ENCODE measurements at places on chromosomes 11 and 22.

GRCh38 chr11:17734986-17735817 is 621 bp downstream of the KCNC1 start:
- H3K36me3 ChIP-seq = no peaks in the 10 kb centered on the region
- H3K27me3 ChIP-seq = no peaks in the 10 kb centered on the region
- H3K4me3 ChIP-seq = no peak overlapping the region
- peaks cover 6% of the 10 kb centered on the region for H3K4me1 ChIP-seq
- peak; percentile 60 for DNase-seq

DNA sequence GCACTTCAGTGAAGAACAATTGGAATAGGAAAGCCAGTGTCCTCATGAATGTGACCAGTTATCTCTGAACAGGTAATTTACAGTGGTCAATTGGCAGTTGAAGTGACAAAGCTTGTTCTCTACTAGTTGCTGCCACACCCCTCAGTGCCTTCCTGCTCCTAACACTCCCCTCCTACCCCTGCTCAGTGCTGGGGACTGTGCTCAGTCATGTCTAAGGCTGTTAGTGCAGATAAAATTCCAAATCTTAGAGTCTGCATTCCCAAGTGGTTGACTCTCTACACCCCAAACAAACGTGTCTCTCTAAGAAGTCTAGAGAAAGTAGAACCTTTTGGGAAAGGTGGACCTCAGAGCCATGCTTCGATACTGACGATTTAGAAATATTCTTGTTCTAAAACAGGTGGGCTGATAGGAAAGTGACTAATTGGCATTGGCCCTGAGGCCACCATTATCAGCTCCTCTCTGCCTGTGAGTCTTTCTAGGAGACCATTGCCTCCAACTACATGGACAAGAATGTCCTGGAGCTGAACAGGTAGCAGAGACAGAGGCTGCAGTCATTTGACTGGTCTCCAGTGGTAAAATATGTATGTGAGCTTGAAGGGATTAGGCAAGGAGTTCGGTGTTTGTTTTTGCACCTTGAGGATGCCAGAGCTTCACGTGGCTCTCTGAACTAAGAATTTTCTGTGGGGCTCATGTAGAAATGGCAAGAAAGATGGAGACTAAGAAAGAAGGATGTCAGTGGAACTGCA is 22.1 kb upstream of the NNMT start:
- no peaks in the 10 kb centered on the region for H3K4me1 ChIP-seq
- DNase-seq = peak; percentile 25
- no peaks in the 10 kb centered on the region for H3K27me3 ChIP-seq

DNA sequence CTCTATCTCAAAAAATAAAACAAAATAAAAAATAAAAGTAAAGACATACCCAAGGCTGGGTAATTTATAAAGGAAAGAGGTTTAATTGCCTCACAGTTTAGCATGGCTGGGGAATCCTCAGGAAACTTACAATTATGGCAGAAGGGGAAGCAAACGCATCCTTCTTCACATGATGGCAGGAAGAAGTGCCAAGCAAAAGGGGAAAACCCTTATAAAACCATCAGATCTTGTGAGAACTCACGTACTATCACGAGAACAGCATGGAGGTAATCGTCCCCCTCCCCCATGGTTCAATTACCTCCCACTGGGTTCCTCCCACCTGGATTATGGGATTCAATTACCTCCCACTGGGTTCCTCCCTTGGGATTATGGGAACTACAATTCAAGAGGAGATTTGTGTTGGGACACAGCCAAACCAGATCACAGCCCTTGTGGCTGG is 8.3 kb upstream of the SSTR3 start:
- H3K27ac ChIP-seq = peak overlapping the region; percentile 74
- H3K36me3 ChIP-seq = no peaks in the 10 kb centered on the region
- no peaks in the 10 kb centered on the region for H3K4me1 ChIP-seq
- no peaks in the 10 kb centered on the region for H3K27me3 ChIP-seq
- no peak overlapping the region for H3K4me3 ChIP-seq

GRCh38 chr22:40432625-40433024 is 62.2 kb downstream of the SGSM3 start:
- no peaks in the 10 kb centered on the region for H3K27me3 ChIP-seq
- H3K36me3 ChIP-seq = no peaks in the 10 kb centered on the region
- H3K4me1 ChIP-seq = peaks cover 9% of the 10 kb centered on the region
- no peak for DNase-seq
- no peak overlapping the region for H3K4me3 ChIP-seq

- H3K36me3 ChIP-seq = no peaks in the 10 kb centered on the region
- no peak overlapping the region for H3K4me3 ChIP-seq
- no peak for DNase-seq
- H3K27me3 ChIP-seq = no peaks in the 10 kb centered on the region
- H3K4me1 ChIP-seq = no peaks in the 10 kb centered on the region
- no peak overlapping the region for H3K27ac ChIP-seq
Measured at GRCh38 chr22:35947794-35948425, 80.7 kb downstream of the RBFOX2 start.

- no peaks in the 10 kb centered on the region for H3K36me3 ChIP-seq
- H3K27me3 ChIP-seq = no peaks in the 10 kb centered on the region
- DNase-seq = no peak
- no peak overlapping the region for H3K4me3 ChIP-seq
- H3K27ac ChIP-seq = peak overlapping the region; percentile 71
Measured at GRCh38 chr11:16956538-16957153, 57.6 kb downstream of the PLEKHA7 start.

DNA sequence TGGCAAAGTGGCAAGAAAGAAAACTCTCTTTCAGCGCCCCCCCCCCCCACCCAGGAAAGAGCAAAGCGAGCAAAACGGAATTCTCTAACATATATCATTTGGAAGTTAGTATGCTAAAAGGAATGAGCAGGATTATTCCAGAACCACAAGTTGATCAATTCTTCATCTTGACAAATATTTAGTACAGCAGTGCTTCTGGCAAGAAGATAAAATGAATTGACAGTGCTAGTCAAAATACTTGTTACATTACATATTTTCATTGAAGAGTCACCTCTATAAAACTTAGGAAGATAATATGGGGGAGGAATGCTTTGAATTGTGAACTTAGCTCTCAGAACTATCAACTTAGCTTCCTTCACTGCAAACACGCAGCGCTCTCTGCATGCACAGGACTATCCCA is 377.4 kb downstream of the DYNC2H1 start:
- H3K27ac ChIP-seq = no peak overlapping the region
- no peaks in the 10 kb centered on the region for H3K4me1 ChIP-seq
- no peak for DNase-seq
- no peaks in the 10 kb centered on the region for H3K36me3 ChIP-seq
- no peaks in the 10 kb centered on the region for H3K27me3 ChIP-seq

GRCh38 chr11:115659061-115659963 is 155.1 kb upstream of the CADM1 start:
- no peak overlapping the region for H3K27ac ChIP-seq
- H3K27me3 ChIP-seq = peaks cover 4% of the 10 kb centered on the region
- H3K4me1 ChIP-seq = no peaks in the 10 kb centered on the region

DNA sequence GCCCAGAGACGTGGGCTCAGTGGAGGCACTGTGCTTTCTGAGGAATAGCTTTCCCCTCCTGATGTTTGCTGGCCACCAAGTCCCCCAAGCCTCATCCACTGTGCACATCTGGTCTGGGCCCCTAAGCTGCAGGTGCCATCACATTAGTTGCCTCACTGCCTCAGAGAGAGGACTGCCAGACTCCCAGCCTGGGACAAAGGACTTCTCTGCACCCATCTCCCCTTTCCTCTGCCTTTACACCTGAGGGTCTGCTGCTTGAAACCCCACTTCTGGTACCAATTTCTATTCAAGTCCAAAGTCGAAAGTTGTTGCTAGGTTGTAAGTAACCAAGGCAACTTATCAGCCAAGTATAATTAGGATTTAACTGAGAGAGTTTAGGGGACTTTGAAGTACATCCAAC is 3.7 kb upstream of the LZTR1 start:
- no peak overlapping the region for H3K27ac ChIP-seq
- H3K27me3 ChIP-seq = no peaks in the 10 kb centered on the region
- no peak for DNase-seq
- H3K4me1 ChIP-seq = peaks cover 17% of the 10 kb centered on the region
- H3K36me3 ChIP-seq = no peaks in the 10 kb centered on the region

GRCh38 chr11:19628018-19628417 is 84.6 kb upstream of the NAV2 start:
- H3K27me3 ChIP-seq = no peaks in the 10 kb centered on the region
- DNase-seq = no peak
- no peak overlapping the region for H3K4me3 ChIP-seq
- H3K36me3 ChIP-seq = no peaks in the 10 kb centered on the region

- no peak overlapping the region for H3K4me3 ChIP-seq
- H3K27ac ChIP-seq = no peak overlapping the region
- H3K4me1 ChIP-seq = peaks cover 10% of the 10 kb centered on the region
- no peak for DNase-seq
Measured at GRCh38 chr22:46041642-46042041, 64.7 kb upstream of the WNT7B start.

DNA sequence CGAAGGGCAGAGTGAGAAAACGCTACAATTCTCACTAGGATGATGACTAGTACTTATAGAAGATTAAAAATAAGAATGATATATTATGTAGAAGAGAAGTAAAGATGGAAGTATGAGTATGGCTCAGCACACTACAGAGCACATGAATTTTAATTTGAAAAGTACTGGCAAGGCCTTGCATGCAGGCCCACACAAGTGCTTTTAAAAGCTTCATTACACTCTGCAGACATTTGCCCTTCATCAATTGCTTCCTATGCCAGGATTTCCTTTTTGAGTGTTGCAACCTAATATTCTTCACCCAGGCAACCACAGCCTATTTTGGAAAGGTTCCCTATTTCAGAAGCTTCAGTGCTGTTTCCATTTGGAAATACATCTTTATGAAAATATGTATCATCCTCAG is 81.1 kb downstream of the LARGE2 start:
- H3K27ac ChIP-seq = no peak overlapping the region
- H3K4me3 ChIP-seq = no peak overlapping the region
- H3K27me3 ChIP-seq = no peaks in the 10 kb centered on the region
- DNase-seq = no peak

- no peaks in the 10 kb centered on the region for H3K36me3 ChIP-seq
- no peaks in the 10 kb centered on the region for H3K4me1 ChIP-seq
- H3K27ac ChIP-seq = no peak overlapping the region
- no peaks in the 10 kb centered on the region for H3K27me3 ChIP-seq
- H3K4me3 ChIP-seq = no peak overlapping the region
Measured at GRCh38 chr11:15923183-15923582, 433.2 kb downstream of the SOX6 start.

- no peak overlapping the region for H3K4me3 ChIP-seq
- no peaks in the 10 kb centered on the region for H3K4me1 ChIP-seq
- H3K27ac ChIP-seq = no peak overlapping the region
- H3K36me3 ChIP-seq = no peaks in the 10 kb centered on the region
Measured at GRCh38 chr22:39416319-39416718, 16.7 kb downstream of the TAB1 start.

DNA sequence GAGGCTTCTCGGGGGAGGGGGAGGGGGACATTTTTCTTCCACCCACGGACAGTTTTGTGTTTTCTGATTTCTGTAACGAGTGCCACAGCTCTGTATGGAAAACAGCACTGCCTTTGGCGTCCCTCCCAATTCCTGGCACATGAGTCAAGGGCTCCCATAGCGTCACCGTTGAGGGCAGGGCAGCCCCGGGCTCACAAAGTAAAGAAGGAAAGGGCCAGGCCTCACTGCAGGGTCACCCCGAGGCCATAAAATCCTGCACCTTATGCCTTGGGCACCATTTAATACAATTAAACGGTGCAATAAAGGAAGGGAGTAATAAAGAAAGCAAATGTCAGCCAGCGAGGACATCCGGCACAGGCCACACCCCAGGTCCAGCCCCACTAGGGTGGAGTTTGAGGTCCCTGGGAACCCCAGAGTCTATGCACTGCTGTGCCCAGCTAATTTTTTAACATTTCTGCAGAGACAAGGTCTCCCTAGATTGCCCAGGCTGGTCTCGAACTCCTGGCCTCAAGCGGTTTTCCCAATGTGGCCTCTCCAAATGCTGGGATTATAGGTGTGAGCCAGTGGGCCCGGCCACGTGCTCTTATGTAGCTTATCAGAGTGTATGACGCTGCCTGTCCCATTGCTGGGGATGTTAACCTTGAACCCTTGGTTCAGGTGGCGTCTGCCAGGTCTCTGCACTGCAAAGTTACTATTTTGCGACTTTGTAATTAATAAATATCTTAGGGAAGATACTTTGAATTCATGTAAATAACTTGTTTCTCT is 13.6 kb upstream of the MUC2 start:
- DNase-seq = peak; percentile 89
- H3K4me1 ChIP-seq = peaks cover 3% of the 10 kb centered on the region
- H3K27ac ChIP-seq = no peak overlapping the region
- no peaks in the 10 kb centered on the region for H3K36me3 ChIP-seq
- no peak overlapping the region for H3K4me3 ChIP-seq
- H3K27me3 ChIP-seq = no peaks in the 10 kb centered on the region

DNA sequence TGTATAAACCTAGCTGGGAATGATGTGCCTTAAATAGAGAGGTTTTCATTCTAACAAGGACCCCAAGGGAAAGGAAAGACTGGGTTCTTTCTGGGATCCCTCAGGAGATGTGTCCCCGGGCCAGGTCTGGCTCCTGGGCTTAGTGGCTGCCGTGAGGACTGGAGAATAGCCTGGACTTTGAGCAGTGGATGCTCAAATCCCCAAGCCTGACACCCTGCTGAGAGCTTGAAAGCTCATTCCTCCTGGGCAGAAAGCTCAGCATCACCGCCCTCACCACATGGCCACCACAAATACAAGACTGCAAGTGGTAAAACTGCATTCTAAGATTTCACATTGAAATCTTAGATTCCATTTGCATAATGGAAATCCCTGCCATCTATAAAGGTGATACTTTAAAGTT is 79.4 kb upstream of the NARS2 start:
- H3K36me3 ChIP-seq = no peaks in the 10 kb centered on the region
- no peak for DNase-seq
- H3K27me3 ChIP-seq = no peaks in the 10 kb centered on the region
- no peak overlapping the region for H3K27ac ChIP-seq
- no peak overlapping the region for H3K4me3 ChIP-seq
- H3K4me1 ChIP-seq = no peaks in the 10 kb centered on the region

- H3K36me3 ChIP-seq = no peaks in the 10 kb centered on the region
- no peak for DNase-seq
- H3K4me3 ChIP-seq = no peak overlapping the region
- no peak overlapping the region for H3K27ac ChIP-seq
- no peaks in the 10 kb centered on the region for H3K4me1 ChIP-seq
- no peaks in the 10 kb centered on the region for H3K27me3 ChIP-seq
Measured at GRCh38 chr11:15234796-15235195, 120.1 kb downstream of the INSC start.

- H3K4me3 ChIP-seq = no peak overlapping the region
- H3K27ac ChIP-seq = no peak overlapping the region
- no peaks in the 10 kb centered on the region for H3K4me1 ChIP-seq
- no peaks in the 10 kb centered on the region for H3K36me3 ChIP-seq
- no peak for DNase-seq
Measured at GRCh38 chr11:126890561-126890960, 110.0 kb downstream of the KIRREL3 start.

- no peaks in the 10 kb centered on the region for H3K27me3 ChIP-seq
- no peaks in the 10 kb centered on the region for H3K4me1 ChIP-seq
- no peaks in the 10 kb centered on the region for H3K36me3 ChIP-seq
- H3K4me3 ChIP-seq = no peak overlapping the region
- H3K27ac ChIP-seq = no peak overlapping the region
Measured at GRCh38 chr11:25576320-25576719, 755.6 kb upstream of the ANO3 start.
